ENCODE measurements at places on chromosomes 11 and 22.

DNA sequence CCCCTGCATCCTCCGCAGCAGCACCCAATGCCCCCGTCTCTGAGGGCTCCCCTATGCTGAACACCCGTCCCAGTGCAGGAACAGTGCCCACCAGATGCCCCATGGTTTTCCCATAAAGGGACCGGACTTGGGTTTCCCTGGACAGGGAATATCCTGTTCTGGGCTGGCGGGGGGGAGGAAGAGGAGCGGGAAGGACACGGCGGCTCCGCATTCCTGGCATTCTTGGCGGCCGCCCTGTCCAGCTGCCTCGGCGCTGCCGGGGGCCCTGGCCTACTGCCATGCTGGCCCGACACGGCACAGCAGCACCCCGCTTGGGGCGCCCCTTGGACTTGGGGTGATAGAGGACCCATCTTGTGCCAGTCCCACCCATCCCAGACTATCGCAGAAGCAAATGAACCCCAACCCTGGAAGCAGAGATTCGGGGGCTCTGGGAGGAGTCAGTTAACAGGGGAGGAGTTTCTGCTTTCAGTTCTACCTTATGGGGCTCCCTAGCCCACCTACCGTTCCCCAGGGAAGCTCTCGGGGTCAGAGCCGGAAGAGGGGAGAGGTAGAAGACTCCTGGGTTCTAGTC is 23.7 kb upstream of the CBX7 start:
- peaks cover 53% of the 10 kb centered on the region for H3K4me1 ChIP-seq
- H3K27me3 ChIP-seq, result no peaks in the 10 kb centered on the region
- no peak overlapping the region for H3K4me3 ChIP-seq
- H3K36me3 ChIP-seq, result no peaks in the 10 kb centered on the region

GRCh38 chr11:117337076-117337475 is 9.4 kb downstream of the CEP164 start:
- H3K27me3 ChIP-seq, result no peaks in the 10 kb centered on the region
- no peaks in the 10 kb centered on the region for H3K4me1 ChIP-seq
- DNase-seq, result no peak
- H3K27ac ChIP-seq, result no peak overlapping the region

- peaks cover 19% of the 10 kb centered on the region for H3K36me3 ChIP-seq
- no peak overlapping the region for H3K4me3 ChIP-seq
- no peaks in the 10 kb centered on the region for H3K27me3 ChIP-seq
- no peak overlapping the region for H3K27ac ChIP-seq
- no peaks in the 10 kb centered on the region for H3K4me1 ChIP-seq
These were observed 131.7 kb downstream of the TBC1D22A start for GRCh38 chr22:46894081-46894671.

DNA sequence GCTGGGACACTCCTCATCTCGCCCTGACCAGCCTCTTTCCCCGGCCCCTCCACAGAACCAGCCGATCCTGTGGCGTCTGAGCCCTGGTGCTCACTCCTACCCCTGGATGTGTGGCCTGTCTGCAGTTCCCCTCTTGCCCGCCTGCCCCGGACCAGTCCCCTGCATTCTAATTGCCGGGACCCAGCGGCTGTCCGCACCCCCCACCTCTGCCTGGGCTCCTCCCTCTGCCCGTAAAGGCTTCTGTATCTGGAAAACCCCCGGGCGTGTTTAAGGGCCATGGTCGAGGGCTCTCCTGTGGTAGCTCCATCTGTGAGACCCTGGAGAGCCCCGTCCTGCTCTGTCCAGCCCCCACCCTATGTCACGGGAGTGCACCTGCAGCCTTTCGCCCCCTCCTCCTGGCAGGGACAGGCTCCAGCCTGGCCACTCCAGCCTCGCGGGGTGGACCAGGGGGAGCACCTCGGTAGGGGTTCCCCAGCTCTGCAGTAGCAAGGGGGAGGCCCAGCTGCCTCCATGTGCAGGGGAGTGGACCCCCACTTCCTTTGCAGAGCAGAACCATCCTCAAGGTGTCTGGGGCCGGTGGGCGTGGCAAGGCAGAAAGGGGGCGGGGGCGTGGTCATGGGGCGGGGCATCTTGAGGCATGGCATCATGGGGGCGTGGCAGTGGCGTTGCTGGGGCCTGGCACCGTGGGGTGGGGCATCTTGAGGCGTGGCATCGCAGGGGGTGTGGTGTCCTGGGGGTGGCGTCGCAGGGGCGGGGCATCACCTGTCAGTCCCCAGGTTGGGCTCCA is 430.4 kb downstream of the TBC1D22A start:
- no peaks in the 10 kb centered on the region for H3K4me1 ChIP-seq
- DNase-seq, result peak; percentile 57
- no peak overlapping the region for H3K27ac ChIP-seq
- no peak overlapping the region for H3K4me3 ChIP-seq
- no peaks in the 10 kb centered on the region for H3K36me3 ChIP-seq

DNA sequence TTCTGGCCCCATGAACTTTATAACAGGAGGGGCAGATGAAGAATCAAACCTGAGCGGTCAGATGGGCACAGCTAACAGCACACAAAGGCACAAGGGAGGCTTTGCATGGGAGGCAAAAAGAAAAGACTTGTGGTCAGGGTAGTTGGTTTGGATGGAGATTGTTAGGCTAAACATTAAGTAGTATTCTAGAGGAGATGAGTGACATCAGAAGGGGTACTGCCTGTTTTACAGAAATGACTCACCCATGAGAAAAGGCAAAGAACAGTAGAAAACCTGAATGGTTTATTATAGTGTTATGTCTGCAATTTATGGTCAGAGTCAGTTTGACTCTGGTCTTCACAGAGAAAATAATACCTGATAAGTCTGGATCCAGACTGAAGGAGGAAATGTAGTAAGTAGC is 129.8 kb upstream of the KIRREL3 start:
- H3K27me3 ChIP-seq, result no peaks in the 10 kb centered on the region
- no peak for DNase-seq
- no peaks in the 10 kb centered on the region for H3K4me1 ChIP-seq
- no peak overlapping the region for H3K27ac ChIP-seq

- DNase-seq, result no peak
- H3K4me1 ChIP-seq, result no peaks in the 10 kb centered on the region
- no peak overlapping the region for H3K4me3 ChIP-seq
- no peaks in the 10 kb centered on the region for H3K36me3 ChIP-seq
These were observed 156.5 kb upstream of the SOX6 start for GRCh38 chr11:16512899-16513241.
